ENCODE measurements at places on chromosomes 1 and 21. TPM values are rescaled to one million over a fixed set of nuclear protein-coding genes. Genes with fewer than 3 reads are reported as not detected.

The CFAP74 gene
- total RNA-seq, result not detected

The CCDC185 gene
- total RNA-seq, result not detected

The HOOK1 gene
- total RNA-seq, result 13.6 TPM

The PLXNA2 gene
- total RNA-seq, result 0.07 TPM

The OR6K3 gene
- not detected for total RNA-seq

The SF3B4 gene
- total RNA-seq, result 74.4 TPM

DNA sequence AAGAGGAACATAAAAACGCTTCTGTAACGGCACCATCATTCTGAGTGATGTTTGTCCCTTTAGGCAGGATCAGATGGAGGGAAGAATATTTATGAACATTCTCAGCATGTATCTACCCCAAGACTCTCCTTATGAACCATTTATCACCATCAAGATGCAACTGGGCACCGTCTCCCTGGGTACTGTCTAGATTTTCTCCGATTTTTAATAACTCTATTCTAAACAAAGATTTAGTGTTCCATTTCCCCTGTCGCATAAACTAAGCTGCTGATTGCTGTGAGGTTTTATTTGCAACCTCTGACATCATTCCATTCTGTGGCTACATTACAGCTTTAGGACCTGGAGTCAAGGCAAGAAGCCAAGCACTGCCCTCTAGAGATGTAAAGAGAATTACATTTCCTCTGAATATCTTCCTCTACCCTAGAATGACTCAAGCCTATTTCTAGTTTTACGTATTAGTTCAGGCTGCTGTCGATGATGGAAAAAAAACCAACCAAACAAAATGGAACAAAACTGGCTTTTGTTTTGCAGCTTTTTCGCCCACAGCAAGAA, 130.1 kb upstream of the MAP1LC3C start:
- DNase-seq, result no peak

- no peak for DNase-seq
Measured at GRCh38 chr1:150970808-150971582, 3.6 kb downstream of the CERS2 start.

DNA sequence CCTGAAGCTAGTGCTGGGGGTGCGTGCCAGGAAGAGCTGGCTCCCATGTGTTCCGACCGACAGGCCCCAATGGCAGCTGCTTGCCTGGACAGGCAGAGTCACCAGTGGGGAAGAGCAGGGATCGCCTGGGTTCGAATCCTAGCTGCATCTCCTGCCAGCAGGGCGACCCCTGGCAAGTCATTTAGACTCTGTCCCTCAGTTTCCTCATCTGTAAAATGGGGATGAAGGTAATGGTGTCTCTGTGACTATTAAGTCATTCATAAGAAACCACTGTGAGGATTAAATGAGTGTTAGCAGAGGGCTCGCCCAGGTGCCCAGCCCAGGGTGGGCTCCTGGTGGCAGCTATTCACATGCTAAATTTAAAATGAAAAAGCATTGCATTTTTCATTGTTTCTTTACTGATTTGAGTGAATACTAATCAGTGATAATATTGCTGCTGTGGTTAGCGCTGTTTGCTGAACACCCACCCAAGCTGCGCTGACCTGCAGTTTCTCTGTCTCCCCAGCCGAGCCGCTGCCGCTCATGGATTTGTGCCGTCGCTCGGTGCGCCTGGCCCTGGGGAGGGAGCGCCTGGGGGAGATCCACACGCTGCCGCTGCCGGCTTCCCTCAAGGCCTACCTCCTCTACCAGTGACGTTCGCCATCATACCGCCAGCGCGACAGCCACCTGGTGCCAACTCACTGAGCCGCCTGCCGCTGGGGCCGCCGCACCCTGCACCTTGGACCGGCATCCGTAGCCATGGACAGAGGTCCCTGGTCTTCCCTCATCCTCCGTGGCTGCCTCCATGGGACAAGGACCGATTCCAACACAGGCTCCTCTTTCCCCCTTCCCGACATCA, 74.5 kb downstream of the SPSB1 start:
- DNase-seq, result no peak

GRCh38 chr1:98388441-98388840, 273.1 kb upstream of the SNX7 start:
- DNase-seq, result peak; percentile 2

GRCh38 chr1:11571906-11572616, 82.2 kb downstream of the FBXO2 start:
- peak; percentile 21 for DNase-seq

DNA sequence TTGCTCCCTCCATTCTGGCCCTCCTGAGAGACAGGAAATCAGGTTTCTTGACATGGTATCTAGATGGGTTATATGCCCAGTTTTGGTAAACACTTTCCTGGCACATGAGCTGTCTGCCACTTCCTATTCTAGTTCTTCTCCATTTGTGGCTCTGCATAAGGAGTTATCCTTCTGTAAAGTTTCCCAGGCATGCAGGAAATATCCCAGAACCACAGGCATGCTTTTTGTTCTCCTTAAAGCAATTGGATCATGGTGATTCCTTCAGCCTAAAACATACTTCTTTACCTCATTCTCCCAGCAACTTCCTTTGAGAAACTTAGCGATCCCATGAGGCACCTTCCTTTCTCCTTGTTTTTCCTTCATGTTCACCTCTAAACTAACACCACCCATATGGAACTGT, 199.8 kb downstream of the CRB1 start:
- DNase-seq, result no peak

Data from activated T-cell treated with anti-CD3 and anti-CD28 coated beads, Interleukin-2, amount 50 U/mL, for 72 hours (primary cell).